ENCODE measurements at places on chromosomes 12 and 14. TPM values are rescaled to one million over a fixed set of nuclear protein-coding genes. Genes with fewer than 3 reads are reported as not detected.

Gene NPFF
- not detected for total RNA-seq

Gene EMP1
- total RNA-seq: 103 TPM

Gene TAS2R8
- not detected for total RNA-seq

Gene PTPRQ
- not detected for total RNA-seq

Gene ATF7
- total RNA-seq: 10.2 TPM

Gene LRRC10
- not detected for total RNA-seq

Gene TCL1B
- total RNA-seq: not detected

Gene PRH2
- total RNA-seq: not detected
